ENCODE measurements at places on chromosomes 3 and 15.
A peak's percentile ranks its signal among the peaks of the same experiment; 100 is the strongest.

DNA sequence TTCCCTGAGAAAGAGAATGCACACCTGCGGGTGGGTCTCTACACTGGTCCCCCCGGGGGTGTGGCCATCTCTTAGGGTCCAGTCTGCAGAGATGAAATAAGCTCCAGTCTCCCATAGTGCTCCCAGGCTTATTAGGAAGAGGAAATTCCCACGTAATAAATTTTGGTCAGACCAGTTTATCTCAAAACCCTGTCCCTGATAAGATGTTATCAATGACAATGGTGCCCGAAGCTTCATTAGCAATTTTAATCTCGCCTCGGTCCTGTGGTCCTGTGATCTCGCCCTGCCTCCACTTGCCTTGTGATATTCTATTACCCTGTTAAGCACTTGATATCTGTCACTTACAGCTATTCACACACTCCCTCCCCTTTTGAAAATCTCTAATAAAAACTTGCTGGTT is 46.8 kb downstream of the OR5H15 start:
- DNase-seq: no peak

GRCh38 chr15:79154483-79155135 is 64.0 kb upstream of the RASGRF1 start:
- DNase-seq: no peak

GRCh38 chr15:38554354-38554753 is 10.3 kb downstream of the RASGRP1 start:
- no peak for DNase-seq

GRCh38 chr3:116029266-116029665 is 406.0 kb downstream of the GAP43 start:
- no peak for DNase-seq

GRCh38 chr3:170555329-170555728 is 30.5 kb downstream of the SLC7A14 start:
- no peak for DNase-seq

GRCh38 chr3:146827836-146828235 is 222.7 kb upstream of the PLSCR5 start:
- no peak for DNase-seq

DNA sequence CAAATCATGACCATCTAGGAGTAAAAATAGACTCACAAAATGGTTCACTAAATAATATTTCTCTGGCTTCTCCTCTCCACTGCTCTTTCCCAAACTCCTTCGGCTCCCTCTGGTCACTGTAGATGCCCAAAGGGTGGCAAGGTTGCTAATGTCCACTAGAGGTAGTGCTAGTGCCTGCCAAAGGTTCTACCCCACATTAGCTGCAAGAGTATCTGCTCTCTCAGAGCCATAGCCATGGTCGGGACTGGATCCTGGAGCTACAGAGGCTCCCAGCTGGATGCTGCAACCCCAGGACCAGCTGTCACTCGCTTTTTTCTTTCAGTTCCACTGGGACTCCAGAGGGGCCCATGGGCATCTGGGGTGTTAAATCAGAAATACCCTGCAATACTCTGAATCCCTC is 8.5 kb downstream of the HTR3D start:
- peak; percentile 19 for DNase-seq

- peak; percentile 44 for DNase-seq
Observed at GRCh38 chr3:143314251-143315093, 194.9 kb downstream of the CHST2 start.

- no peak for DNase-seq
Observed at GRCh38 chr3:165439765-165440164, 243.6 kb upstream of the SLITRK3 start.

- no peak for DNase-seq
Observed at GRCh38 chr3:46987319-46987742, 7.9 kb downstream of the NBEAL2 start.

GRCh38 chr3:148816427-148816826 is 11.2 kb upstream of the CPB1 start:
- DNase-seq: no peak

- no peak for DNase-seq
Observed at GRCh38 chr3:27281671-27282150, 87.5 kb downstream of the NEK10 start.

DNA sequence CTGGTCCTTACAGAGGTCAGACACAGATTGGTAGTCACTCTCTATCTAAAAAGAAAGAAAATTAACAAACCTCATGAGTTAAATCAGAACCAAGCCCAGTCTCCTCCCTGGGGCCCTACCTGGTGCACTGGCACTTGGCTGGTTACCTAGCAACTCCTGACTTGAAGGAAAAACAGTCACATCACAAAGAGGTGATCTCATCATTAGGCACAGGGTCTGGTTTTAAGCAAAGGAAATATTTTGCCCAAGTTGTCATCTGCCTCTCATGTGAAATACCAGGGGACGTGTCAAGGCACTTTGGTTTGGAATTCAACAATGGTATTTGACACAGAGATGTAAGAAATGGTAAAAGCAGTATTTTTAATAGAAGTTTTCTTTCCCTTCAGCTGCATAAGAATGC is 47.7 kb upstream of the FMN1 start:
- DNase-seq: peak; percentile 17

GRCh38 chr3:172546628-172547214 is 23.5 kb upstream of the TNFSF10 start:
- no peak for DNase-seq

DNA sequence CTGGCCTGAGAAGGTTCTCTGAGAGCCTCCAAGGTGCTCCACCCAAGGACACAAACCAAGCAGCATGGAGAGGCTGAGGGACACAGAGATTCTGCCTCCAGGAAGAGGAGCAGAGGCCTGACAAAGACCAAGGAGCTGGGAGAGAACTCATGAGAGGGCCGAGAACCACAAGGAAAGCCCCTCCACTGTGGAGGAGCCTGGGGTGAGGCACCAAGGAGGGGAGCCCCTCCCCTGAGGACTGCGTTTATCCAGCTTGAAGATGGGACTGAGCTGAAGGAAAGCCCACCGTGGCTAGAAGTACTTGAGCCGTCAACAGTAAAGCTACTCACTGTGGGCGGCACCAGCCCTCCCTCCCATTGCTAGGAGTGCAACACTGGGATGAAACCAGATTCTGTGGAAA is 63.1 kb upstream of the MEF2A start:
- DNase-seq: no peak

DNA sequence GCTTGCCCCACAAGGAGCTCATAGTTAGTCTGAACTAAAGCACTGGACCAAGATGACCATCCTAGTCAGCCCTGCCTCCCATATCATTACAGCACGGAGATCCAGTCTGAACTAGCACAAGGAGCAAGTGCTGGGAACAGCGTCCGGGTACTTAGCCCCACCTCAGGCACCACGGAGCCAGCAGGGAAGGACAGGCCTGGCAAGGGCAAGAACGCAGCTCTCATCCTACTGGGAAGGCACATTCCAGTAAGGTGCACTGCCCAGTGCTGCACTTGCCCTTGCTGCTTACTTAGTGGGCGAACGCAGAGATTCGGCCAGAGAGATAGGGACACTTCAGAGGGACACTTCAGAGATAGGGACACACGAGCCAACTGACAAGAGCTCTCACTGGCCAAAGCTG is 27.6 kb downstream of the SEC61A1 start:
- DNase-seq: no peak

- DNase-seq: no peak
Observed at GRCh38 chr3:53604232-53604631, 109.8 kb downstream of the CACNA1D start.

- peak; percentile 66 for DNase-seq
Observed at GRCh38 chr3:25454005-25454927, 26.2 kb downstream of the RARB start.

DNA sequence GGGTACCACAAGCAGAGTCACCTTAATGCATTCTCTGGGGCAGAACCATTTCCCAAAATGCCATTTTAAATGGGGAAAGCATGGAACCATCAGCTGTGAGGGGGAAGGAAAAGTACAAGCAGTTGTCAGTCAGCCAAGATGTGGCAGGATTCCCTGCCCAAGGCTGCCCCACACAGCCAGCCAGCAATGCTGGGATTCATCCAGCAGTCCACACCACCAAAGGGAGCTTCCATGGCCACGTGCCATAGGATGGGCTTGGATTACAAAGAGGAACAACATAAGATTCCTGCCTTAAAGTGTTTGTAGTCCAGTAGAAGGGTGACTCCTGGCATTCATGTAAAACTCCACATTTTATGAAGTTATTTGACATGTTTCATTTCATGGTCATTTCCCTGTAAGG is 233.3 kb downstream of the SHOX2 start:
- DNase-seq: no peak

DNA sequence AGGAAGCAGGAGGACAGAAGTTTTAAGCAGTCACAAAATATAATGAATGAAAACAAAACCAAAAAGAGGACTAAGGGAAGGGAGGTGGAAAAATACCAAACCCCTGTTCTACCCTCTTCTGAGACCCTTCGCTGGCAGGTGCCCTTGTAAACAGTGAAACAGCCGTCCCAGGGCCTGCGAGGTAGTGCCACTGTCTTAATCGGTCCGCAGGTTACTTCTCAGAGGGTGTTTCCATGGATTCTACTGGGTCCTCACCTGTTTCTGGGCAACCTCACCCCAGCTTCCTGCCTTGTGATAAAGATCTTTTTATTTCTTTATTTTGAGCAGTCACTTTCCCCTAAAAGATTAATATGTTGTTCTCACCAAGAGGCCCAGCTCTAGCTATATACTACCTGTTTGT is 65.3 kb downstream of the SLC30A4 start:
- DNase-seq: no peak
